ENCODE measurements at places on chromosomes 13 and 19. TPM values are rescaled to one million over a fixed set of nuclear protein-coding genes. Genes with fewer than 3 reads are reported as not detected.

Gene HIF3A
- 39.6 TPM for polyA plus RNA-seq

Gene TYROBP
- 9.5 TPM for polyA plus RNA-seq

Gene RFXANK
- polyA plus RNA-seq: 73.8 TPM

Gene IFNL2
- polyA plus RNA-seq: not detected

Gene PRX
- polyA plus RNA-seq: 15.5 TPM

Gene KLK15
- not detected for polyA plus RNA-seq

Gene TTC9B
- polyA plus RNA-seq: 0.34 TPM

Gene C2CD4C
- polyA plus RNA-seq: 2.0 TPM

- DNase-seq: no peak
These were observed 14.0 kb downstream of the JOSD2 start for GRCh38 chr19:50497022-50497405.

DNA sequence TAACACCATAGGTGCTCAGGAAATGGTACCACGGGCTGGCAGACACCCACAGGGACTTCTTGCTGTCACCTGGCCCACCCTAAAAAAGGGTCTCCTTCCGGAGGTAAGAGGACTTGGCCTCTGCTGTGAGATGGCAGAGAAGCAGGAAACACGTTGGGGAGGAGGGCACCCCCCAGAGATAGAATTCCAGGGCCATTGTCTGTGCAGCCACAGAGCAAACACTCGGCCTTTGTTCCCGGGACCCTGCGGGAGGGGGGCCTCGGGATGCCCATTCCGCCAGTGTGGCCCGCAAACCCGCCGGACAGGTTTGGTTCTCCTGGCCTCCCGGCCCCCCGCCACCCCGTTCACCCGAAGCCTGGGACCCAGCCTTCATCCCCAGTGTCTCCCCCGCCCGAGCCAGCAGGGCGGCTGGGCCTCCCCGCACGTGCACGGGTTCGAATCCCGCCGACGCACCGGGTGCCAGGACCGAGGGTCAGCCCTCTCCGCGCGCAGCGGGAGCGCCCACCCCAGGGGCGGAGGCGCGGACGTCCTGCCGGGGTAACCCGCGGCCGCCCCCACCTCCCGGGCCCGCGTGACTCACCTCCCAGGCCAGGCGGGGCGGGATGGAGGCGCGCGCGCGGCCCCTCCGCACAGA is 714 bp downstream of the PLPP2 start:
- DNase-seq: no peak

GRCh38 chr13:36418022-36418805 is 14.1 kb upstream of the CCNA1 start:
- DNase-seq: no peak

DNA sequence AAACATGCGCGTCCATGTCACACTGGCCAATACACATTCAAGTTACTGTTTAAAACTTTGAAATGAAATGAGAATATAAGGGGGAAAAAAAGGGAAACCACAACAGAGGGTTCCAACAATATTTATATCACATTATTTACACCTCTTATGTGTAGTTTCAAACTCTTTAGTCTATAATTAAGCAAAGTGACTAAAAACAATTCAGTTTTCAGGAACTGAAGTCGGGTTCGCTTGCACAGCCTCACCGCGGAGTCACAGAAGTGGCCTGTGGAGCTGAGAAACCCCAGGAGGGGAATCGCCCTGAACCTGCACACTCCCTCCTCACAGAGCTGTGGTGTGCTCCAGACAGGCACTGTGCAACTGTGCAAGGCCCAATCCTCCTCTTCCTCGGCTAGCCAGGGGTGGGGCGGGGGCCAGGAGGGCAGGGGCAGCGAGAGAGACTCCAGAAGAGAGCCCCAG is 75.9 kb downstream of the STK24 start:
- DNase-seq: no peak

DNA sequence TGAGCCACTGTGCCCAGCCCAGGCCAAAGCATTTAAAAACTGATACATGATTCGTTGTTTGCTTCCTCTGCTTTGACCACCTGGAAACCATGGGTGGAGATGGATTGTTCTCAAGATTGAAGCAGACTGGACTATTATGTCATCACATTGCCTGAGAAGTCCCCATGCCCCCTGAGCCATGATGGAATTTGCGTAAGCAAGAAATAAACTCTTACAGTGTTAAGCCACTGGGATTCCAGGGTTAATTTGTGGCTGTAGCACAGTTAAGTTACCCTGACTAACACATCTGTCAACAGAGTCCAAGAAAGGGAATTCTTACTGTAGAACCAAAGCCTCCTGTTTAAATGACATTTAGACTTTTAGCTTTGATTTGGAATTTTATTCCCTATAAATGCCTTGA is 19.4 kb upstream of the DHRS12 start:
- DNase-seq: no peak

GRCh38 chr13:106507560-106508274 is 27.7 kb downstream of the EFNB2 start:
- DNase-seq: no peak

- DNase-seq: no peak
These were observed 1.8 kb upstream of the ZNF557 start for GRCh38 chr19:7067716-7068115.

GRCh38 chr19:1945899-1946298 is 4.9 kb downstream of the CSNK1G2 start:
- no peak for DNase-seq

GRCh38 chr13:97548138-97548537 is 114.2 kb downstream of the RAP2A start:
- DNase-seq: no peak

GRCh38 chr19:48830088-48830487 is 6.2 kb downstream of the HSD17B14 start:
- no peak for DNase-seq

DNA sequence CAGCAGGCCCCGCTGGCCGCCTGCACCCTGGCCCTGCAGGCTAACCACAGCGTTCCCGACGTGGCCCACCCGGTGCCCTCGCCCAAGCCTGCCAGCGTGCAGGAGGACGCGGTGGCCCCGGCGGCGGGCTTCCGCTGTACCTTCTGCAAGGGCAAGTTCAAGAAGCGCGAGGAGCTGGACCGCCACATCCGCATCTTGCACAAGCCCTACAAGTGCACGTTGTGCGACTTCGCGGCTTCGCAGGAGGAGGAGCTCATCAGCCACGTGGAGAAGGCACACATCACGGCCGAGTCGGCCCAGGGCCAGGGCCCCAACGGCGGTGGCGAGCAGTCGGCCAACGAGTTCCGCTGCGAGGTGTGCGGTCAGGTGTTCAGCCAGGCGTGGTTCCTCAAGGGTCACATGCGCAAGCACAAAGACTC is 72.1 kb downstream of the ZNF536 start:
- DNase-seq: no peak

- no peak for DNase-seq
These were observed 15.3 kb downstream of the GADD45B start for GRCh38 chr19:2491130-2491801.
